ENCODE measurements at places on chromosomes 2 and 18. TPM values are rescaled to one million over a fixed set of nuclear protein-coding genes. Genes with fewer than 3 reads are reported as not detected.

Gene ABCB6
- 15.2 TPM for total RNA-seq

Gene ADCY3
- 55.6 TPM for total RNA-seq

Gene STARD6
- not detected for total RNA-seq

Gene SNRNP27
- 63.3 TPM for total RNA-seq

Gene SCYGR4
- total RNA-seq = not detected

Data from activated CD4-positive, alpha-beta memory T cell treated with anti-CD3 and anti-CD28 coated beads, Interleukin-2, amount 10 ng/mL, durations not matched to agents 7 days and 5 days (primary cell).